Activated CD4-positive, alpha-beta T cell treated with anti-CD3 and anti-CD28 coated beads for 1 hour (primary cell): ENCODE measurements at places on chromosomes 13 and 19.

DNA sequence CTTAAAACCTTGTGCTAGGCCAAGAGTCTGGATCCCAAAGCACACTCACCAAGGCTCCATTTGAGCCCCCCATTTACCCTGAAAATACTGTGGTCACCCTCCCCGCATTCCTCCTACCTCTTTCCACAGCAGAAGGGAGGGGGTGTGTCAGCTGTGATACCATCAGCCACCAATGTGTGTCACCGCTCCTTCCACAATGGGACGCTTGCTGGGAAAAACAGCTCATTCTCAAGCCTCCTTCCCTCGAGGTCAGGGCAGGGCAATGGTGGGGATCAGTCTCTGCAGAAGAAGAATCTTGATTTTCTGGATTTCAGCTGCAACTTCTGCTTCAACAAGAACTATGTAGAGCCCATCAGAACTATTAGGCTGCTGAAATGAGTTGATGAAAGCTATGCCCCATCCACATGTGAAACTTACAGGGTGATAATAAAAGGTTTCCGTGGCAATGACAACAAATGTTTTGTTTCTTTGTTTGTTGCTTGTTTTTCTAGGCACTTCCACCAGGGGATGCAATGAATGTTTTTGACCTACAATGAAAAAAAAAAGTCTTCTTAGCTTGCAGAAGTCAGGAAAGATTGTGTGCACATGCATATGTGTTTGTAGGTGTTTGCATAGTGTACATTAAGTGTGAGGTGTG lies 26.4 kb upstream of the ZNF507 start:
- no peak for DNase-seq

DNA sequence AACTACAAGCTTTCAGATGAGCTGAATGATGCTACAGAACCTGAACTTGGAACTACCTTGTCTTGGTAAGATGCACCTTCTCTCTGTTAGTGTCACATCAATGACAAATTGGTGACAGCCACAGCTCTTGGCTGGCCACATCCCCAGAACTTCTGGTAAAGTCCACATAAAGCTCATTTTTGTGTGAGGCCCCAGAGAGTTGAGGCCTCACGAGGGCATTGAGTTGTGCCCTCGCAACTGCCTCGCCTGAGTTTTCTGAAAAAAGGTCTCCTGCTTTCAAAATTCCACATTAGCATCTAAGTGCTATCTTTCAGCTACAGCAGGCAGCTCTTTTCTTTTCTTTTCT lies 42.6 kb downstream of the MRPL57 start:
- DNase-seq, result no peak

DNA sequence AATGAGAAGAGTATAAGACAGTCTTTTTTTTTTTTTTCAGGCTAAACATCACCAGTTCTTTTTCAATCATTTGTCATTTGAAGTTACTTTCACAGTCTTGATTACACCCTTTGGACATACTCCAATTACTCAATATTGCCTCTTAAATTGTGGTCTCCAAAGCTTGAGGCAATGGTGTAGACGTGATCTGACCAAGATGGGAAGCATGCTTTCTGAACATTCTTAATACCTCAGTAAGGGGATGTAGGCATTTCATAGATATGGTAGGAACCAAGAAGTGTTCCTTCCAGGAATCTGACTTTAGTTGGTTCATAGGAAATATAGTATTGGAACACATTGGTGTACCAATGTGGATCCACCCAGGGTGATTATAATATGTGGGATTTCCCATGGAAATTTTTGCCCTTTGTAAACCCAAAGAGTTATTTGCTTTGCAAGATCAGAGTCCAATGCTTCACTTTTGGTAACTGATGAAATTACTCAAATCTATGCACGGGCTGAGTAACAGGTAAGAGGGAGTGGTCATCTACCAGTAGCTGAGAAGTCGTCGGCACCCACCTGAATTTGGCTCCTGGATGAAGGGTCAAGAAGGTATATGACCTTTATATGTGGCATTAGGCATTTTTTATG lies 62.2 kb downstream of the ERCC5 start:
- DNase-seq, result no peak

GRCh38 chr13:33116321-33117010 lies 100.2 kb downstream of the KL start:
- no peak for DNase-seq

GRCh38 chr13:48862572-48862971 lies 113.1 kb upstream of the FNDC3A start:
- no peak for DNase-seq

GRCh38 chr19:4533334-4533733 lies 1.7 kb downstream of the PLIN5 start:
- DNase-seq, result no peak

- no peak for DNase-seq
These were observed 543.4 kb downstream of the SUCLA2 start for GRCh38 chr13:47457626-47458025.

GRCh38 chr19:7934766-7935165 lies 8.7 kb downstream of the TIMM44 start:
- no peak for DNase-seq

DNA sequence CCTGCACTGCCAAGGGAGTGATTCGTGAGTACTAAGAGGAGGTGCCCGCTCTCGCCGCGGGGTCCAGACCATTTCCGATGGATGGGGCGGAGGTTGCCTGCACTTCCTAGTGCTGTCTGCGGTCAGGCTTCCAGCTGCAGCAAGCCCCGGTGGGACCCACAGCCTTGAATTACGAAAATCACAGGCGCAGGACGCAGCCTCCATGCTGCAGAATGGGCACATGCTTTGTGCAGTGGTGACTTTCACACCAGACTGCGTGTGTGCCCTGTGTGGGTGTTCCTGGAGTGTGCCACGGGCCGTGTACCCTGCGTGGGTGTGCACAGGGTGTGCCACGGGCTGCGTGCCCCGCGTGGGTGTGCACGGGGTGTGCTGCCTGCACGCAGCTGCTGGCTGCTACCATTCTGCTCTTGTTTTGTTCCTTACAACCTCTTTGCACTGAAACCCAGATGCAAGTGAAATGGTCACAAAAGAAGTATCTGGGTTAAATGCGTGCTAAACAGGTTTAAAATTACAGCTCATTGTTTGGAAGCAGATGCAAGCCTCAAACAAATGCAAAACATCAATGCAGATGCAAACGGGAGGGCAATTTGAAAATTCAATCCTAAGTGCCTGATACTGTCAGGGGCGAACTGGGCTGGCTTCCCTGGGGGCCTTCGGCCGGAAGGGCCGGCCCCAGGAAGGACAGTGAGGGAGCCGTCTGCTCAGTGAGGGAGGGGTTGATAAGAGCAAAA lies 221.2 kb upstream of the SOX1 start:
- no peak for DNase-seq

- DNase-seq, result no peak
These were observed 322 bp downstream of the ZNF558 start for GRCh38 chr19:8831832-8832131.
